ENCODE measurements at places on chromosomes 7 and 10.

GRCh38 chr10:88870089-88870488 lies 10.0 kb upstream of the STAMBPL1 start:
- no peak for DNase-seq

DNA sequence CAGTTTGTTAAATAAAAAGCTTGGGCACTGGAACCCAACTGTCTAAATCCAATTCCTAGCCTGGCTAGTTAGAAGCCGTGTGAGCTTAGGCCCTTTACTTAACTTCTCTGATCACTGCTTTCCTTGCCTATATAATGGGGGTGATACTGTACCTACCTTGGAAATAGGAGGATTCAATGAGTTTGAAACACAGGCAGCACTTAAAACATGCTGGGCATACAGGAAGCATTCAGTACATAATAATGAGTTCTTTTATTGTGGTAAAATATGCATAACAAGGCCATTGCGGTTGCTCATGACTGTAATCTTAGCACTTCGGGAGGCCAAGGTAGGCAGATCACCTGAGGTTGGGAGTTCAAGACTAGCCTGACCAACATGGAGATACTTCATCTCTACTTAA lies 47.4 kb upstream of the SEPHS1 start:
- no peak for DNase-seq

- DNase-seq: no peak
These were observed 408.1 kb downstream of the INHBA start for GRCh38 chr7:41294556-41295454.

GRCh38 chr7:114916261-114916892 lies 5.5 kb upstream of the MDFIC start:
- DNase-seq: no peak

DNA sequence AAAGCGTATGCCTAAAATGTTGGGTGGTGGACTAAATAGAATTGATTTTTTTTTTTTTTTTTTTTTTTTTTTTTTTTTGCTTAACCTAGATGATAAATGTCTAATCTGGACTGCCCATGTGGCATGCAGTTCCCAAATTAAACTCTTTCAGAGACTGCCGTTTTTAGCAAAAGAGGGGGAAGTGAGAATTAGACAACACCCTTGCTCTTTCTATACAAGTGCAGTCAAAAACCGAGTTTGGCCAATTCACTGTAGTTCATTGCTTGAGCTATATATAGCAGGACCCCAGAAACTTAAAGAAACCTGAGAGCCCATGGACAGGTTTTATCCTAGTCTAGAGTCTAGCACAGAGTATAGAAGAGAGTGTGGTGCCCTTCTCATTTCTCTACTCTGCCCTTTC lies 141.9 kb downstream of the GRM3 start:
- DNase-seq: no peak

DNA sequence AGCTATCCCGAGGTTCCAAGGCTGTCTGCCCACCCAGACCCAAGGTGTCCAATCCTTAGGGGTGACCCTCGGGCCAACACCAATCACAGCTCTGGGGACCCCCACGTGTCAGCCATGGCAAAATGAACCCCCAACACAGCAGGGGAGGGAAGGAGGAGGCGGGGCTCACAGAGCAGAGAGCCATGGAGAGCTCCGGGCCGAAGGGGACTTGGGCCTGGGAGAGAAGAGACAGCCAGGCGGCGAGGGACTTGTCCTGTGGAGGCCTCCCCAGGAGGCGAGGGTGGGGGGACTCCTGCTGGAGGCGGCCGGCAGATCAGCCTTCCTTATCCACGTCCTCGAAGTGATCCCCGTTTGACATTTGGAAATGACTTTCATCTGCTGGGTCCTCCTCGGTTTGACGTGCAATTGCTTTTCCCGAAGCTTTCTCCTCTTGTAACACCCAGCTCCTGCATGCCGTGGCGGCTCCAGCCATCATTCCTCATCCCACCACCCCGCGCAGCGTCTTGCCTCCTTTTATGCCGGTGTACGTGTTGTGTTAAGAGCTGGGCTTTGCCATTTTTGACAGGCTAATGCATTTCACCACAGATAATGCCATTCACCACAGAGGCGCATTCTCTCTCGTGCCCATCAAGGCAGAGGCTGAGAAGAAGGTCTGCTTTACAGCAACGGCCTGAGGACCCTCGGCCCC lies 337.4 kb downstream of the DNAJB6 start:
- DNase-seq: no peak

DNA sequence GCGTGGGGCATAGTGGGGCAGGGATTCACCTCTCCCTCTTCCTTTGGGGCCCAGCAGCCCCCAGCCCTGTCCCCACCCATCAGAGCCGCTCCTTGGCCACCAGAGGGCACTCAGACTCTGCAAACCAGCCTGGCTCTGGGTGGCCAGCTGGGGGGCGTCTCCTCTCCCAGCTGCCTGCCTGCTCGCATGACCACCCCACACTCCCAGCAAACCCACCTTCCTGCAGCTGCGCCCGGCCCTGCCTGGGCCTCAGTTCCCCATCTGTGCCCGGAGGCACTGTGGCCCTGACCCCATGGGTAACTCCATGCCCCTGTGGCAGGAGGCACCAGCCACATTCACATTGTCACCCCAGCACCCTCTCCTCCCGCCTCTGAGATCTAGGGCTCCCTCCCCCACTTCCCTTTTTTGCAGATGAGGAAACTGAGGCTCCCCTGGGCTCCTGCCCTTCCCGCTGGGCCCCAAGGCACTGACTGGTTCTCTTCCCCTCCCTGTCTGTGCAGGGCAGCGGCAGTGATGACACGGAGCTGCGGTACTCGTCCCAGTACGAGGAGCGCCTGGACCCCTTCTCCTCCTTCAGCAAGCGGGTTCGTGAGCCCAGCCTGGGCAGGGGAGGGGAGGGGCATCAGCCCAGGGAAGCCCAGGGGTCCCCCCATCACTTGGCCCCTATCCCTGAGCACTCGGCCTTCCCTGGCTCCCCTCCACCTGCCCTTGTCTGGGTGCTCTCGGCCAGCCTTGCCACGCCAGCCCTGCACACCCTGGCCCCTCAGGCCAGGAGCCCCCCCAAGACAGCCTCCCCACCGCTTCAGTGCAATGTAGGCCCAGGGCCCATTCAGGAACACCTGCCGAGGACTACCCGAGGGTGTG lies 6.9 kb upstream of the SH2B2 start:
- peak; percentile 44 for DNase-seq

DNA sequence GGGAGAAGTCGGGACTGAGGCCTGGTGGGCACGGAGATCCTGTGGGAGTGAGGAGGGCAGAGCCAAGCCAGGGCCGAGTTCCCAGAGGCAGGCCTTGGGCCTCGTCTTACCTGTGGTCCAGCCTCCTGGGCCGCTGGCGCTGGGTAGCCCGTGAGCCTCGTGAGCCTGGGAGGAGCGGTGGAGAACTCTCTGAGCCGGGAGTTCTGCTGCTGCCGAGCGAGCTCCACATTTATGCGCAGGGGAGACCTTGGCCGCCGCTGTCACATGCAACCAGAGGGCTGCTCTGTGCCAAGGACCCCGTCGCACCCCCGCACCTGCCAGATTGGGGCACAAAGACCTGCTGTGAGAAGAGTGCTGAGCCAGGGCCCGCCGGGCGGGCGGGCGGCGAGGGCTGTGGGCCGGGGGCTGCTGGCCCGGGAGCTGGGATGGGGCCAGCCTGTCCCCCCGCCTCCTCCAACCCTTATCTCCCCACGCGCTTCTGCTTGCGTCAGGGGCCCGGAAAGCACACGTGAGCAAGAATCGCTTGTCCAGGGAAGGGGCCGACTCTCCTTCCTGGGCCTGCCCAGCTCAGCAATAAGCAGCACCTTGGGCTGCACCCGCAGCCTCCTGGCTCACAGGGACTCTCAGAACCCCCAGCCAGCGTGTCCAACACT lies 10.2 kb downstream of the VENTX start:
- DNase-seq: no peak

DNA sequence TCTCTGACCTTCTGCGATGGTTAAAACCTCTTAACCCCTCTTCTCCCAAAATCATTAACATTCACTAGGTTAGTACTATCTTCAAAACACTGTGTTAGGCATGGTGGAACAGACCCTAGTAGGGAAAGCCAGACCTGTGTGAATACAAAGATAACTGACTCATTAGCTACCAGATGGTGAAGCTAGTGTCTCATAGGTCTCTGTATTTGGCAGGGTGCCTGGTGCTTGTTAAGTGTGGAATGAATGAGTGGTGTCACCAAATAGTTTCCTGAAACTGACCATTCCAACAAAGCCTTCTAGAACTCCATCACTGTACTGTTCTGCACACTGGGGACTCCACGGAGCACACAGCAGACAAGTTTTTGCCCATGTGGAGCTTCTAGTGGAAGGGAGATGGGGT lies 27.7 kb upstream of the TM9SF3 start:
- DNase-seq: no peak

DNA sequence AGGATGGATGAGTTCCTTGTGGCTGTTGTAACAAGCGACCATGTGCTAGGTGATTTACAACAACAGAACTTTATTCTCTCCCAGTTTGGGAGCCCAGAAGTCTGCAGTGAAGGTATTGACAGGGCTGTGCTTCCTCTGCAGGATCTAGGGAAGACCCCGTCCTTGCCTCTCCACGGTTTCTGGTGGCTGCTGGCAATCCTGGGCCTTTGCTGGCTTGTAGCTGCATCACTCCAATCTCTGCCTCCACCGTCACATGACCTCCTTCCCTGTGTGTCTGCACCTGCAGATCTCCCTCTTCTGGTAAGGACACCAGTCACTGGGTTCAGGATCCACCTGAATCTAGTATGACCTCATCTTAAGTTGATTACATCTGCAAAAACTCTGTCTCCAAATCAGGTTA lies 115.6 kb downstream of the GLRX3 start:
- DNase-seq: no peak
